ENCODE measurements at places on chromosomes 5 and 9.

- no peak for DNase-seq
These were observed 58.1 kb downstream of the PPIP5K2 start for GRCh38 chr5:103178167-103178566.

- no peak for DNase-seq
These were observed 79.3 kb upstream of the MAP3K1 start for GRCh38 chr5:56735849-56736641.

DNA sequence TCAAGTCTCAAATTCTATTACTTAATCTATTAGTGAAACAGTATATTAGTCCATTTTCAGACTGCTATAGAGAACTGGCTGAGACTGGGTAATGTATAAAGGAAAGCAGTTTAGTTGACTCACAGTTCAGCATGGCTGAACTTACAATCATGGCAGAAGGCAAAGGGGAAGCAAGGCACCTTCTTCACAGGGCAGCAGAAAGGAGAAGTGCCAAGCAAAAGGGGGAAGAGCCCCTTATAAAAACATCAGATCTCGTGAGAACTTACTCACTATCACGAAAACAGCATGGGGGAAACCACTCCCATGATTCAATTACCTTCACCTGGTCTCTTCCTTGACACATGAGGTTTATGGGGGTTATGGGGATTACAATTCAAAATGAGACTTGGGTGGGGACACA is 67.9 kb upstream of the CHSY3 start:
- DNase-seq, result no peak

- DNase-seq, result no peak
These were observed 128.3 kb upstream of the CCNH start for GRCh38 chr5:87541033-87541432.

- no peak for DNase-seq
These were observed 106.3 kb downstream of the ROR2 start for GRCh38 chr9:91843623-91844148.

DNA sequence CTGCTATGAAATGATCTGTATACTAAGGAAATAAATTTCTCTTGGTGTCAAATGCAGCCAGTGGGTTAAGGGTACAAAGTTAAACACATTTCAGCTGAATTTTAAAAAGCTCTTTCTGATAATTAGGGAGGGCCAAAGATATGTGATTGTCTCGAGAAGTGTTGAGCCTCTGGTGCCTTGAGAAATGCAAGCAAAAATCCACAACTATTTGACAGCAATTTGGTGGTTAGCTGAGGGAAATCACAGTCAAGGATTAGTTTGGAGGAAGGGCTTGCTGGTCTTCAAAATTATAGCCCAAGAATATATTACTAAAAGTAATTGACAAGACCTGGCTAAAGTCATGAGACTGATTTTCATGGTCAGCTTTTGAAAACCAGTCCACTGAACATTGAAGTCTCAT is 255.7 kb upstream of the PPP1R2B start:
- no peak for DNase-seq

- DNase-seq, result no peak
These were observed 19.5 kb downstream of the GFPT2 start for GRCh38 chr5:180333661-180334060.

- DNase-seq, result no peak
These were observed 378.5 kb upstream of the IRX1 start for GRCh38 chr5:3217114-3217513.

DNA sequence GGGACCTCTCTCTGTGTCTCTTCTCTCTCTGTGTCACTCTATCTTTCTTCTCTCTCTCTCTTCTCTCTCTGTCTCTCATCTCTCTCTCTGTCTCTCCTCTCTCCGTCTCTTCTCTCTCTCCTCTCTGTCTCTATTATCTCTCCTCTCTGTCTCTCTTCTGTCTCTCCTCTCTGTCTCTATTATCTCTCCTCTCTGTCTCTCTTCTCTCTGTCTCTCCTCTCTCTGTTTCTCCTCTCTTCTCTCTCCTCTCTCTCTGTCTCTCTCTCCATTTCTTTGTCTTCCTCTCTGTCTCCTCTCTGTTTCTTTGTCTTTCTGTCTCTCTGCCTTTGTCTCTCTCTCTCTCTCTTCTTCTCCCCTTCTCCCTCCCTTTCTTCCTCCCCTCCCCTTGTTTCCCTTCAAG is 3.2 kb upstream of the OLFM1 start:
- DNase-seq, result no peak
